Activated CD4-positive, alpha-beta T cell treated with anti-CD3 and anti-CD28 coated beads for 4 hours (primary cell): ENCODE measurements at places on chromosomes 1 and 21.
A peak's percentile ranks its signal among the peaks of the same experiment; 100 is the strongest.

DNA sequence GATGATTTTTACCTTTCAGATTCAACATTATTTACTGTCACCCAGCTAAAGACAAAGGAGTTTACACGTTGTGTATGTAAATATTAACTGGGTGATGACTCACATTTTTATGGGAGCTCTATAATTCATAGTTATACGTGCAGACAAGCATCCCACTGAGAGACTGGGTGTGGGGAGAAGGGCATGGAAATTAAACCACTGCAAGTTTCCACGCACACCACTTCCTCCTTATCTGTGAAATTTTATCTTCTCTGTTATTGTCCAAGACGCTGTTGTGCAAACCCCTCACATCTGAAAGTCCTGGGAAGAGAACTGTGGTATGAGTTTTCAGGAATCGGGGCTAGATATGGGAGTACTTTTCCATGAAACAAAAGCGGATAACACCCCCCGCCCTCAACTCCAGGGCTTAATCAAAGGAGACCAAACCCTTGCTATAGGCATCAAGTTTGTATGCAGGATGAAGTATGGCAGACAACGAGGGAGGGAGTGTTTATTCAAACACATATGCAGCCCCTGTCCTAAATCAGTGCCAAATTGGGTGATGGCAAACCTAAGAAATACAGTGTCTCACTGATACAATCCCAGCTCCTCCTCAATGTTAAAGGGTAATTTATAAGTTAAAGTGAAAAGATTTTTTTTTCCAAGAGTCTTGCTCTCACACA, 23.3 kb upstream of the DPT start:
- DNase-seq: no peak

DNA sequence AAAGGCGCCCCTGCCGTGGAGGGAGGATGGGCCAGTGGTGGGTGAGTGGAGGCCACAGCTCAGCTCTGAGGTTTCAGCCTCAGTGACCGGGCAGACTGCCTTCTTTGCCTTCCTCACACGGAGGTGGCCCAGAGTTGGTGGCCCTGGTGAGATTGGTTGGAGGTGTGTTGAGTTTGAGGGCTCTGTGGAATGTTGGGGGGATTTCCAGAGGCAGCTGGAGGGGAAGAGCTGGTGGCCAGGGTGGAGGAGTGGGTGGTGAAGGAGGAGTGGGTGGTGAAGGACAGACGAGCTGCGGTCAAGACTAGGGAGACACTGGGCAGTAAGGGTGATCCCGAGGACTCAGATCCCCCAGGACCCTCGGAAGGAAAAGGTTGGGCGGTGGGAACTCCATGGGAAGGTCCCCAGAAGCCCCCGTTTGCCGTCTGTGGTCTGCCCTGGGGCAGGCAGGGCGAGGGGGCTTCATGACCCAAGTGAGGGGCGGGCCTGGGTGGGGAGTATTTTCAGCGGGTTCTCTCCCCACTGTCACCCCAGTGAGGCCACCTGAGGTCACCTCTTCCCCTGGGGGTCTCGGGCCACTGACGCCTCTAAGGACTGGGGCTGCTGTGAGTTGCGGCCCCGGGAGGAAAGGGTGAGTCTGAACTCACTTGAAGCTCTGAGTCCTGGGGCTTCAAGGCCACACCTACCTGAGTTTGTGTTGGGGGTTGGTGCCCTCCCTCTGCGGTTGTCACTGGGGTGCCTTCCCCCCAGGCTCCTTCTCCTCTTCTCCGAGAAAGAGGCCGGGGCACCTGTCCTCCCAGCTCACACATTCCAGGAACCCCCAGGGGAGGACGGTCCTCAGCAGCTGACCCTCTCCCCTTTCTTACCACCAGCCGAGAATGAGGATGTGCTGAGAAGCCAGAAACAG, 22.7 kb upstream of the PIK3CD start:
- peak; percentile 63 for DNase-seq

GRCh38 chr1:19704247-19705113, 39.8 kb downstream of the HTR6 start:
- DNase-seq: peak; percentile 59

DNA sequence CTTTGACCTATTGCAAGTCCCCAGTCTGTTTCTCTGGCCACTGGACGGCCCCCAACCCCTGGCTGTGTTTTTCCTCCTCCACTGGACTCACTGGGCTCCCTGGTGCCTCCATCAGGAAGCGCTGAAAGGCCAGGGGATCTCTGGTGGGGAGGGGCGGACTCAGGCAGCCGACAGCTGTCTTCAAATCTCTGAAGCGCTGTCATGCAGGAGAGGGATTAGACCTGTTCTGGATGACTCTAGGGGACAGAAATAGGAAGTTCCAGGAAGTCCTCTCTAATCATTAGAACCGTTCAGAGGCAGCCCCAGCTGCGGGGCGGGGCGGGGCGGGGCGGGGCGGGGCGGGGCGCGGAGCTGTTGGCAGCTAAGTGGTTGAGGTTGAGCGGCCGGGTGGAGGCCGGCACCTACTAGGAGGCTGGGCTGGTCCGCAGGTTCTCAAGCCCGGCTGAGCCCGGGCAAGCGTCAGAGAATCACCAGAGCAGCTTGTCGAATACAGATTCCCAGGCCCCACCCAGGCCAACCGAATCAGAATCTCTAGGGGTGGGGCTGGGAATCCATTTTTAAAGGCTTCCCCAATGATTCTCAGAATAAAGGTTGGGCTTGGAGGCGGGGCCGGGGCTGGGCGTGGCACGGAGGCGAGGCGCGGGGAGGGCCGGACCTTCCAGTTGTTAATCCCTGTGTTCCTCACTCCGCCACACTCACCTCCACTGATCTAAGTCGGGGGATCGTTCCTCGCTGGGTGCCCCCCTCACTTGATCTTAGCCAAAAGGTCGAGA, 11.4 kb upstream of the PHLDA3 start:
- DNase-seq: peak; percentile 48

DNA sequence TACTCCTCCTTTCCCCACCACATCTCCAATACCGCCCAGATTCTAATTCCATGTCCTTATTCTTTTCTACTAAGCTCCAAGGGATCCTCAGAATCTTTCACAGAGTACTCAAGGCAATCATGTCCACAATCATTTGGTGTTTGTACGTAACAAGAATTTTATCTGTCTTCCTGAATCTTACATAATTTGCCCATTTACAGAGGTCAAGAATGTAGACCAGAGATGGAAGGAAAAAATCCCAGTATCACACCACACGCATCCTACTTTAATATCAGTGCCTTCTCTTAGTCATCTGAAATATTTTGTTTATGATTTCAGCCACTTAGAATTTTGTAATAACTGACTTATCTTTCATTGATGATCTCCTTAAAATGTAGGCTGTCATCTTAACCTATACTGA, 366.0 kb upstream of the LRRC7 start:
- DNase-seq: no peak
